ENCODE measurements at places on chromosomes 7 and 10. TPM values are rescaled to one million over a fixed set of nuclear protein-coding genes. Genes with fewer than 3 reads are reported as not detected.

DNA sequence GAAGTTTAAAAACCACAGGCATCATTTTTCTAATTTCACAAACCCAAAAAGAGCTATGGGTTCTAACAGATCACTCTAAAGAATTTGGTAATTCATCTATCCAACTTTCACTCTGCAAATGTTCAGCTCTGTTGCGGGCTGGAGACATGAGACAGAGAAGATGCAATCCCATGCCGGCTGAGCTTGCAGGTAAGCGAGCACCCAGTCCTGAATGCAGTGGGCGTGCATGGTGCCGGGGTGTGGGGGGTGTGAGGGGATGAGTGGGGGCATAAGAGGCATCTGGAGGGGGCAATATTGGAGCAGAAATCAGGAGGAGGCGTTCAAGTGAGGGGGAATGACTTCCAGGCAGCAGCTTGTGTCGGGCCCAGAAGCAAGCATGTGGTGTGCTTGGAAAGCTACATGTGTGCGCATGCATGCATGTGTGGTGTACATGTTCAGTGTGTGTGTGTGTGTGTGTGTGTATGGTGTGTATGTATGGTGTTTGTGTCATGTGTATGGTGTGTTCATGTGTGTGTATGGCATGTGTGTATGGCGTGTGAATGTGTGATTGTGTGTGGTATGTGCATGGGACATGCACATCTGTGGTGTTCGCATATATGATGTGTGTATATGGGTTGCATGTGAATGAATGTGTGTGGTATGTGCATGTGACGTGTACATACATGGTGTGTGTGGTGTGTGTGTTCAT lies 172.9 kb downstream of the PRKCQ start:
- no peak for DNase-seq

DNA sequence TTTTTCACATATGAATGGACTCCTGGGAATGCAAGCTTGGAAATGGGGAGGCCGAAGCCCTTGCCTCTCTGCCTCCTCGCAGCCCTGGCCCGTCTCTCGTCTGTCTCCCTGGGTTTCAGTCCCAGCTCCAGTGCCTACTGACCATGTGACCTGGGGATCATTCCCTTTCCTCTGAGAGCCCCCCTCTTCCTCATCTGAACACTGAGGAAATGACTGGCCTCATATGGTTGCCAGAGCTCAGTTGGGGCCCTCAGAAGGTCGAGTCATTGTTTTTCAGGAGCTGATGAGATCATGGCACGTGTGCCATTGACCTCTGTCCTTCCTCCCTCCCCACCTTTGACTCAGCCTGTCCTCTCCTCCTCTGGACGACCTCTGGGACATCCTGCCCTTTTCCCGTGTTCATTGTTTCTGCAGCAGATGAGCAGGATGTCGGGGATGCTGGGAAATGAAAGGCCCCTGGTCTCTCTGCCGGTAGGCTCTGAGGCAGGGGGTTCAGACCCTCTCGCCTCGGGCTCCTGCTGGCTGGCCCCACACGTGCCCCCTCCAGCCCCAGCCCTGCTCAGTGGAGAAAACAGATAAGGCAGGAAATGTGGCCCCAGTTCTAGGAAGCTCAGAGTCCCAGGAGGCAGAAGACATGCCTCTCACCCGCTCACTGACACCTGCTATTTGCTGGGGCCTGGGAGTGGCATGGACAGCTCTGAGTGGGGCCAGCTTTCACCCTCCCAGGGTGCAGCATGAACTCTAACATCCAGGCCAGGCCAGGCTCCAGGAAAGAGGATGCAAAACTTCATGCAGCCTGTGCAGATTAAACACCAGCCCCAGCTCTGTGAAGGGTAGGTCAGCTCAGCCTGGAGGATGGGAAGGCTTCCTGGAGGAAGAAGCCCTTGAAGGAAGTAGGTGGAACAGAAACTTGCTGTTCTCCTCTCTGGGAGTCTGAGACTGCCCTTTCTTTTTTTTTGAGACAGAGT lies 8.3 kb upstream of the PPP1R35 start:
- DNase-seq, result no peak

GRCh38 chr10:86967481-86967941 lies 771 bp upstream of the ADIRF start:
- peak; percentile 69 for DNase-seq

GRCh38 chr10:31760674-31761081 lies 168.0 kb downstream of the ARHGAP12 start:
- no peak for DNase-seq

DPP6 gene
- total RNA-seq, result 11.2 TPM

Data from suprapubic skin (tissue), 4 donors.